ENCODE measurements at places on chromosomes 4 and X.

- DNase-seq, result no peak
Measured at GRCh38 chr4:79673898-79674297, 265.9 kb upstream of the GK2 start.

- peak; percentile 91 for DNase-seq
Measured at GRCh38 chrX:116272322-116272721, 101.8 kb downstream of the AGTR2 start.

DNA sequence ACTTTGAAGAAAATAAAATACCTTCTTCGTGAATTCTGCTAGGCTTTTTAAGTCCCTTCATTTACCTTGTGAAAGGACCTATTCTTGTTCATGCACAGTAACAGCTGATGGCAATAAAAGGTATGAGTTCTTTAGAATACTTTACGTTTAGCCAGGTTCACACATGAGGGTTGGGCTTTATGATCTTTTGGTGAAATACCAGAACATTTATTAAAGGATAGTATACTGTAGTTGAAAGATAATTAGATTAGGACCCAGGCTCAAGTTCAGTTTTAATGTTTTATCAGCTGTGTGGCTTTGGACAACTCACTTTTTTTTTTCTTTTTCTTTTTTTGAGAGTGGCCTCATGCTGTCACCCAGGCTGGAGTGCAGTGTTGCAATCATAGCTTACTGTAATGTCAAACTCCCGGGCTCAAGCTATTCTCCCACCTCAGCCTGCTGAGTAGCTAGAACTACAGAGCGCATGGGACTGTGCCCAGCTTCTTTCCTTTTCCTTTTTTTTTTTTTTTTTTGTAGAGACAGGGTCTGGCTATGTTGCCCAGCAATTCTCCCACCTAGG lies 28.2 kb upstream of the NEIL3 start:
- no peak for DNase-seq

GRCh38 chr4:40349561-40350198 lies 14.5 kb downstream of the CHRNA9 start:
- DNase-seq, result peak; percentile 37

GRCh38 chr4:14856062-14856933 lies 146.0 kb upstream of the CPEB2 start:
- peak; percentile 99 for DNase-seq

DNA sequence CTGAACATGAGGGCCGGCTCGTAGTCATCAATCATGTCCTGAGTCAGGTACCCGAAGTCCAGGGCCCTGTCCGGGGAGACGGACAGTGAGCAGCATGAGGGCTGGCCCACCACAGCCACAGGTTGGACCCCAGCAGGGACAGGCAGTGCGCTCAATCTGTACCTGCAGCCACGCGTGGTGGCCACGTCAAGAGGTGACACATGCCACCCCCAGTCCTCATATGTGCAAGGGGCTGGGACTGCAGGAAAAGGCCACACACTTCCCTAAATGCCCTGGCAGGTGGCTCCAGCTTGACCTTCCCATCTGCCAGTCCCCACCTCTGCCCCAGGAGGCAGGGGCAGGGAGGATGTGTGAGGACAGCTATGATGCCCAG lies 73.8 kb upstream of the MXD4 start:
- DNase-seq, result no peak

GRCh38 chr4:2366252-2367192 lies 51.9 kb downstream of the ZFYVE28 start:
- no peak for DNase-seq

- DNase-seq, result no peak
Measured at GRCh38 chr4:48504026-48504330, 13.9 kb downstream of the ZAR1 start.

GRCh38 chr4:81642543-81642942 lies 170.8 kb upstream of the RASGEF1B start:
- no peak for DNase-seq

DNA sequence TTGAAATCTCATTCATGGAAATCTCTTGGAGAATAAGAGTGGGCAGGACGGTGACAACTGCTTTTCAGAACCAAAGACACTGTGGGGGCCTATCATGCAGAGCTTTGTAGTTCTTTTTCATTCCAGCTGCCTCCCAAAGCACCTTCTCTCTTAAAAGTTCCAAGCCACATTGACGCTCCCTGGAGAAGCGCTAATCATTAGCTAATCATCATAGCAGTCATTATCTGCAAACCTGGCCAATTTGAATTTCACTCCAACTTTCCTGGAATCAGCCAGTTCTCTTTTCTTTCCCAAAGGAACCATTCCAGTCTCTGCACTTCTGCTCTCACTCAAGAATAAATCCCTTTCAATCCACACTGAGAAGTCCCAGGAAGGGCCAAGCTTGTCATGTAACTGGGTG lies 1144.1 kb upstream of the IGFBP7 start:
- no peak for DNase-seq

- no peak for DNase-seq
Measured at GRCh38 chr4:95232358-95233156, 316.2 kb downstream of the UNC5C start.

DNA sequence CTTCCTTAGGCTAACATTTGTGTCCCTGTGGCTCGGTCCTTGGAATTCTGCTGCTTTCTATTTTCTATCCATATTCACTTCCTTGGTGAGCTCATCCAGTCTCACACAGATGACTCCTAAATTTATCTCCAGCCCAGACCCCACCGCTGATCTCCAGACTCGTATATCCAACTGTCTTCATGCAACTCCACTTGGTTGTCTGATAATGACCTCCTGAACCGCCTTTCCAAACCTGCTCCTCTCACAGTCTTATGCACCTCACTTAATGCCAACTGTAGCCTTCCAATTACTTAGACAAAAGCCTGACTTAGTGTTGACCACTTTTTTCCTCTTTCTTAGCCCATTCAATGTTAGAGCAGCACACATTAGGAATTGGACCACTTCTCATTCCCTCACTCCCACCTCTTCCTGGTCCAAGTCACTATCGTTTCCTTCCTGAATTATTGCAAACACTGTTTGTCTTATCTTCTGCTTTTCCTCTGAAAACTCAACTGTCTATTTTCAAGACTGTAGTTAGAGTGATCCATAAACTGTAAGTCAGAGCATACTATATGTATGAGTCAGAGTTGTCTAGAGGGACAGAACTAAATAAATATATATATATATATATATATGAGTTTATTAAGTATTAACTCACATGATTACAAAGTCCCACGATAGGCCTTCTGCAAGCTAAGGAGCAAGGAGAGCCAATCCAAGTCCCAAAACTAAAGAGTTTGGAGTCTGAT lies 292.5 kb downstream of the UNC5C start:
- DNase-seq, result peak; percentile 47

DNA sequence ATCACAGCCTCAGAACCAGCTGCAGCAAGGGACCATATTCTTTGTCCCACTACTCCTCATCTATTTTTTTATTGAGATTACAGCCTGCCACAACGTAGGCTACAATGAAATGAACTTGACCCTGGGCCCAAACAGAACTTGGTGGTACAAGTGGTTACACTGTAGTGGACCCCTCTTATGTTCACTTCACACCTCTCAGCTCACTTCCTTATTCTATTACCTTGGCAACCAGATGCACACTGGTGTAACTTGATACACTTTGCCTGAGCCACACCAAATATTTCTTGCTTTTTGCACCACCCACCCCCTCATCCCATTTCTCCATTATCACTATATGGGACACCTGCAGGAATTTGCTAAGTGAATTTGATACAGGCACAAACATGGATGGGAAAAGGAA lies 105.8 kb downstream of the CXCL13 start:
- no peak for DNase-seq

GRCh38 chr4:10197952-10198351 lies 81.4 kb upstream of the WDR1 start:
- no peak for DNase-seq

DNA sequence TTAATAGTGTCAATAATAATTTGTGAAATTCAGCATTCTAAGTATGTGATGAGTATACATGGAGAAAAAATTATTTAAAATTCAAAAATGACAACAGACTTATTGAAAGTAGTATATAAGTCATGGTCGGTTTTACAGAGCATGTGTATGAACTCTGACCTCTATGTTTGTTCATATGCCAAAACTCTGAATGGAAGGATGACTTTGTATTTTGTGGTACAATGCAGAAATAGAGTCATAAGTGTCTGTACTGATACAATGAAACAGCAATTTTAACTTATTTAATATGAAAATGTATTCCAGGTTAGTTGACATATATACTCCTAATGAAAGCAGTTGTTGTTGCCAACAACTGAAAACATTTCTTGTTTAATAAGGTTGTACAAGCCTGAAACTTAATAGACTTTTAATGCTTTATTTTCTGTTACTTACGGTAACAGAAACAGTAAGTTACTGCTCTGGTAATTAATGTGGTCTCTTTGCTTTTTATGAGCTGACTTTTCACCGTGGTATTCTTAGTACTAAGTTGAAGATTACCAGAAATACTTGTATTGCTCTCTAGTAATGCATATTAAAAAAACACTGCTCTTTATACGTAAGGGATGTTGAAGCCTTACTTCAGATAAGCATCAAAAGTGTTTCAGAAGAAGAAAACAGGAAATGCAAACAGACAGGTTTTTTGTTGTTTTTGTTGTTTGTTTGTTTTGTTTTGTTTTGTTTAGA lies 1.9 kb downstream of the UBE2K start:
- DNase-seq, result no peak

DNA sequence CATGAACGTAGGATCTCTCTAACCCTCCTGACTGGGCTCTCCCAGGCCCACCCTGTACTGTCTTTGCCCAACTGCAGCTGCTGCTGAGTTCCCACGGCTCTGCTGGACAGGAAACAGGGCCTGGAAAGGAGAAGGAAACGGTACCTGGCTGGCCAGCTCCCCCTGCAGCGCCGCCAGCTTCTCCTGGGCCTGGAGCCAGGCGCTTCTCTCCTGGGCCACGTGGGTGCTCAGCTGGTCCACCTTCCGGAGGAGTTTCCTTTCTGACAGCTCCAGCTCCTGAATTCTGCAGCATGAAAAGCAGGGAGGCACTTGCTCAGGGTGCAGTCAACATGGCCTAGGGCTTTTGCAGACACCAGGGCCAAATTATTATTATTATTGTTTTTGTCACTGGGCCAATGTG lies 6.5 kb downstream of the C4orf50 start:
- DNase-seq, result no peak

GRCh38 chr4:23938796-23939195 lies 48.9 kb upstream of the PPARGC1A start:
- DNase-seq, result no peak

GRCh38 chr4:88147799-88148217 lies 10.6 kb downstream of the ABCG2 start:
- DNase-seq, result no peak

DNA sequence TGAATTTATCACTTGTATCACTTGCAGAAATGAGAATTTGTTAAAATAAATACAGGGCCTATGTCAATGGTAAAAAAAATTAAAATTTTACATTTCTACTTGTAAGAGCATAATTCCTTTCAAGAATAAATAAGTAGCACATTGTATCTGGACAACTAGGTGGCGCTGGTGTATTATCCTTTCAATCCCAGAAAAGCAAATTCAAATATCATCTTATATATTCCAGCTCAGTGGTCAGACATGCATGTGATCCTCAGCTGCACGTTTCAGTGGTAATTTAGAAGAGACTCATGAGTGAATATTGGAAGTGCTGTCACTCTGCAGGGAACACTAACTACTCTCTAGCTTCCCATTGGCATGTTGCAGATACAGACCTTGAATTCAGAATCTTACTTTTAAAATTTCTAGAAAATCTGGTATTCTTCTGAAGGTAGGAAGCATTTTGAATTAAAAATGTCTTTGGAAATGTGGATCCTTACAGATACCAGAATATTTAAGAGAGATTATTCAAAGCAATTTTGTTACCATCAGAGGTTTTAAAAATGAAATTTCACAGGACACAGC lies 1414.7 kb upstream of the TENM3 start:
- DNase-seq, result peak; percentile 69

DNA sequence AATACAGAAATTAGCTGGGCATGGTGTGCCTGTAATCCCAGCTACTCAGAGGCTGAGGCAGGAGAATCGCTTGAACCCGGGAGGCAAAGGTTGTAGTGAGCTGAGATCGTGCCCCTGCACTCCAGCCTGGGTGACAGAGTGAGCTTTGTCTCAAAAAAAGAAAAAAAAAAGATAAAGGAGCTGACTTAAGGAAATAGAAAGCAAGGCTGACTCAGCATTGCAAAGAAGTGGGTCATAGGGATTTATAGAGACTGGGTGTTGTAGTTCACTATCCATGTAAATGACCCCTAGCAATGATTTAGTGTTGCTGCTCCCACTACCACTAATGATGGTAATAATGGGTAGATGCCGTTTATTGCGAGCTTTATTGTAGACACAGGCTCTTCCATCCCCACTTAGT lies 47.6 kb downstream of the ADD1 start:
- peak; percentile 53 for DNase-seq
